H1 (cell line): ENCODE measurements at places on chromosomes 11 and 22. TPM values are rescaled to one million over a fixed set of nuclear protein-coding genes. Genes with fewer than 3 reads are reported as not detected.

LARGE2 gene
- total RNA-seq: 108 and 111 TPM in 2 replicates

OPCML gene
- total RNA-seq: 2.1 and 2.3 TPM in 2 replicates

RGL4 gene
- not detected in 2 replicates for total RNA-seq

JHY gene
- total RNA-seq: 0.46 and 0.91 TPM in 2 replicates

GAL gene
- 233 and 234 TPM in 2 replicates for total RNA-seq

TPBGL gene
- total RNA-seq: 0.25 and 0.37 TPM in 2 replicates

FIBIN gene
- total RNA-seq: 0.42 and 0.45 TPM in 2 replicates

- no peak for DNase-seq
Observed at GRCh38 chr11:26095340-26095739, 236.6 kb upstream of the ANO3 start.

GRCh38 chr22:37486224-37486845, at the start of gene MFNG:
Gene MFNG, minus strand, starts transcription at chr22:37486384. Its CDS starts 207 bp downstream, at chr22:37486177.
- DNase-seq: peak; percentile 83

GRCh38 chr11:10395166-10395897, 59.7 kb upstream of the AMPD3 start:
- DNase-seq: no peak

- DNase-seq: no peak
Observed at GRCh38 chr22:32802237-32802765, 796 bp downstream of the TIMP3 start.

- no peak for DNase-seq
Observed at GRCh38 chr22:47128622-47129215, 366.3 kb downstream of the TBC1D22A start.

- no peak for DNase-seq
Observed at GRCh38 chr11:58658623-58659022, 36.2 kb downstream of the CNTF start.

DNA sequence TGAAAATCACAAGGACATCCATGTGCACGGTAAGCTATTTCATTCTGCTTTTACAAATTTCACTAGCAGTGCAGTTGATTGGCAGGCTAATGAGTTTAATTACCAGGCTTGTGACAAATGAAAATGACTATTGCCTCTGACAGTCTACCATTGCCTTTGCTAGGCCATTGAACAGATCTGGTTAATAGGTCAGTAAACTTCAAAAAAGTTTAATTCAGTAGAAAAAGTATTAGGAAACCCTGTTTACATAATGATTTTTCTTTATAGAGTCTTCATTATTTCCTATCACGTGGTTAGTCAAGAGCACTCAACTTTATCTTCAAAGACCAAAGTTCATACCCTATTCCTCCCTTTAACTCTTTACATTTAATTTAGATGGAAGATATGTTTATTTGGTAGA, 77.0 kb downstream of the PRMT3 start:
- DNase-seq: no peak

DNA sequence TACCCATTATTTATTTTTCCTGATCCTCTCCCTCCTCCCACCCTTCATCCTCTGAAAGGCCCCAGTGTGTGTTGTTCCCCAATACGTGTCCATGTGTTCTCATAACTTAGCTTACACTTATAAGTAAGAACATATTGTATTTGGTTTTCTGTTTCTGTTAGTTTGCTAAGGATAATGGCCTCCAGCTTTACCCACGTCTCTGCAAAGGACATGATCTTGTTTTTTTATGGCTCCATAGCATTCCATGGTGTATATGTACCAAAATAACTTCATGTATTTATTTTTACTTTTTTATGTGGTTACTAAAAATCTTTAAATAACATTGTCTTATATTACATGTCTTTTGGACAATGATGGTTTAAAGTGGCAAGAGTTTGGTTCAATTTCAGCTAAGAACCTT, 15.2 kb downstream of the PDGFD start:
- no peak for DNase-seq

- no peak for DNase-seq
Observed at GRCh38 chr11:43917851-43918250, 24.6 kb upstream of the C11orf96 start.

DNA sequence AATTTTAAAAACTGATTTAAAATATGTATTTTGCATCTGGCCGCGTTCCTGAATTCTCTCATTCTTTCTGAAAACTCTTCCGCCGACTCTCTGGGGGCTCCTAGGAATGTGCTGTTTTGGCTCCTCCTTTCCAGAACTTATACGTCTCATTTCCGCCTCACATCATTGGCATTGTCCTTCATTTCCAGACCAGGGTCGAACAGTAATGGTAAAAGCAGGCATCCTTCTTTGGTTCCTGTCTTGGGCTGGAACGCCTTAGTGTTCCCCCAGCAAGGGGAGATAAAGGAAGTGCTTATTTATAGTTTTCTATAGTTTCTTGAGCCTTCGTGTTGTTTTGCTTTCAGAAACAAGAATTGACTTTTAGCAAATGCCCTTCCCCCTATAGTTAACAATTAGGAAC, 10.9 kb upstream of the TNNT3 start:
- no peak for DNase-seq
